ENCODE measurements at places on chromosomes 13 and 19. TPM values are rescaled to one million over a fixed set of nuclear protein-coding genes. Genes with fewer than 3 reads are reported as not detected.
A peak's percentile ranks its signal among the peaks of the same experiment; 100 is the strongest.

GRCh38 chr13:38348861-38349389 is 726 bp upstream of the UFM1 start:
- H3K27ac ChIP-seq = peak overlapping the region; percentile 96
- no peaks in the 10 kb centered on the region for H3K36me3 ChIP-seq
- peaks cover 14% of the 10 kb centered on the region for H3K4me1 ChIP-seq
- DNase-seq = no peak
- H3K4me3 ChIP-seq = peak overlapping the region; percentile 94

- no peak overlapping the region for H3K27ac ChIP-seq
- no peak overlapping the region for H3K4me3 ChIP-seq
- H3K4me1 ChIP-seq = peaks cover 69% of the 10 kb centered on the region
- no peaks in the 10 kb centered on the region for H3K27me3 ChIP-seq
- no peaks in the 10 kb centered on the region for H3K36me3 ChIP-seq
Observed at GRCh38 chr19:31347828-31348392, 1.3 kb downstream of the TSHZ3 start.

- no peaks in the 10 kb centered on the region for H3K27me3 ChIP-seq
- no peak for DNase-seq
- H3K4me3 ChIP-seq = no peak overlapping the region
- no peak overlapping the region for H3K27ac ChIP-seq
Observed at GRCh38 chr19:33211794-33212435, 13.7 kb downstream of the SLC7A10 start.

- no peaks in the 10 kb centered on the region for H3K36me3 ChIP-seq
- H3K27ac ChIP-seq = no peak overlapping the region
- no peak for DNase-seq
Observed at GRCh38 chr13:111965466-111966214, 101.3 kb upstream of the SOX1 start.

- no peak for DNase-seq
- H3K27ac ChIP-seq = no peak overlapping the region
- peaks cover 31% of the 10 kb centered on the region for H3K27me3 ChIP-seq
- H3K36me3 ChIP-seq = no peaks in the 10 kb centered on the region
Observed at GRCh38 chr13:112103961-112104880, 37.3 kb downstream of the SOX1 start.

DNA sequence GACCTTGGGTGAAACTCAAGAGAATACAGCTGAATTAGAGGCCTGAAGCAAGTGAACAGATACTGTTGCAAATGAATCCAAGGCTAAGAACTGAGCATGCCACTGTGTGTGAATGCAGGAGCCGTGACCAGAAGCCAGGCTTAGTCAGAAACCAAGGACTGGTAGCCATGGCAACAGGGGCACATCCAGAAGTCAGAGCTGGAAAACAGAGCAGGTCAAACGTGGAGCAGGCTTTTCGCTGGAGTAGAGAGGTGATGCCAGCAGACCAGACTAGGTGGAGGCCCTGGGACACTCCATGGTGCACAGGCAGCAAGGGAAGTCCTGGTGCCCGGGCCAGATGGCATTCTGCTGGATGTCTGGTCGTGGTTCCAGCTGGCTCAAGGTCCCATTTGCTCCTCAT is 564.1 kb downstream of the PCDH9 start:
- H3K36me3 ChIP-seq = no peaks in the 10 kb centered on the region
- H3K4me1 ChIP-seq = no peaks in the 10 kb centered on the region
- H3K4me3 ChIP-seq = no peak overlapping the region
- H3K27me3 ChIP-seq = no peaks in the 10 kb centered on the region
- H3K27ac ChIP-seq = no peak overlapping the region

GRCh38 chr19:43812688-43813087 is 10.4 kb upstream of the LYPD5 start:
- H3K4me3 ChIP-seq = no peak overlapping the region
- H3K4me1 ChIP-seq = no peaks in the 10 kb centered on the region
- DNase-seq = no peak
- no peak overlapping the region for H3K27ac ChIP-seq
- H3K27me3 ChIP-seq = peaks cover 3% of the 10 kb centered on the region

GRCh38 chr13:72221276-72221962 is 354.4 kb upstream of the DACH1 start:
- no peaks in the 10 kb centered on the region for H3K4me1 ChIP-seq
- H3K27me3 ChIP-seq = no peaks in the 10 kb centered on the region
- no peaks in the 10 kb centered on the region for H3K36me3 ChIP-seq
- no peak overlapping the region for H3K27ac ChIP-seq
- no peak overlapping the region for H3K4me3 ChIP-seq

- H3K4me1 ChIP-seq = peaks cover 22% of the 10 kb centered on the region
- H3K36me3 ChIP-seq = peaks cover 60% of the 10 kb centered on the region
- DNase-seq = no peak
- no peaks in the 10 kb centered on the region for H3K27me3 ChIP-seq
- peak overlapping the region; percentile 48 for H3K27ac ChIP-seq
Observed at GRCh38 chr19:48879025-48879637, 6.9 kb downstream of the PPP1R15A start.

GRCh38 chr19:2964874-2965273 is 12.5 kb upstream of the TLE6 start:
- H3K36me3 ChIP-seq = no peaks in the 10 kb centered on the region
- no peak overlapping the region for H3K4me3 ChIP-seq
- peaks cover 7% of the 10 kb centered on the region for H3K4me1 ChIP-seq
- H3K27me3 ChIP-seq = no peaks in the 10 kb centered on the region
- no peak for DNase-seq

Gene IQCN
- total RNA-seq = 1.4 TPM

Gene PEPD
- total RNA-seq = 55.0 TPM

Gene CGB5
- total RNA-seq = not detected

Measured in esophagus squamous epithelium (tissue), 5 donors.